ENCODE measurements at places on chromosomes 16 and 17.

DNA sequence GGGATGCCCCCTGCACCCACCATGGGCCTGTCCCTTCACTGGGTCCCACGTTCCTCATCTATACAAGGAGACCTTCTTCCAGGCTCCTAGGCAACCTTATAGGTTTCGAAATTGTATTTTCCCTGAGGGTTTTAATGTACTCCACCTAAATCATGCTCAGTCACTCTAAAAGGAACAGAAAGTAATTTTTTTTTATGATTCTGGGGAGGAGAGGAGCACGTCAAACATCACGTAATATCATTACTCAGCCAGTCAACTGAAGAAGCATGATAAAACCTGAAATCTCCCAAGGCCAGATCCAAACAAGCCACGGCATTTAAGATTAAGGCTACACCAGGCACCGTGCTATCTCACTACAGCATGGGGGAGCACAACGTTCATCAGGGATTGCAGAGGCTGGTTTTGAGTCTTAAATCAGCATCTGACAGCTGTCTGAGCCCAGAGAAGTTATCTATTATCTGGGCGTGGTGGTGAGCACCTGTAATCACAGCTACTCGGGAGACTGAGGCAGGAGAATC lies 3.9 kb upstream of the TMEM114 start:
- no peak for DNase-seq

GRCh38 chr17:14498812-14499211 lies 197.9 kb downstream of the HS3ST3B1 start:
- no peak for DNase-seq

- DNase-seq, result no peak
Observed at GRCh38 chr16:74296104-74296431, 546 bp upstream of the PSMD7 start.

- no peak for DNase-seq
Observed at GRCh38 chr17:50487213-50488096, 8.8 kb downstream of the RSAD1 start.

DNA sequence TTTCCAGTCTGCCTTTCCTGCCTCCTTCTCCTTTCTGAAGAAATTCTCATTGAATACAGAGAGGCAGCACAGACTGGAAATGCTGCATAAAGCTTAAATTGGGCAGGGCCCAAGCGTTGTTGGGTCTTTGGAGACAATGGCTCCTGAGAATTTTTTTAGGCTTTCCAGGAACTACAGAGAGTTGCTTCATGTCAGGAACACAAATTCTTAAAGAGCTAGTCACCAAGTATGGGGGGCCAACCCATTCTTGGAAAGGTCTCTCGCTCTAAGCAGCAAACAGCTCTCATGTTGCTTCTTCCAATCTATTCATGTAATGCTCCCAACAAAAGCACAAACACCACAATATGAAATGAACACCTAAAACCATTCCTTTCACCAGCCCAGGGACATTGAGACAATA lies 6.9 kb downstream of the HNF1B start:
- DNase-seq, result no peak

Data from T follicular helper cell (primary cell).